NCI-H524 (cell line): ENCODE measurements at places on chromosomes 13 and 19.

GRCh38 chr13:41742917-41743552 lies 217.9 kb downstream of the VWA8 start:
- DNase-seq, result no peak

DNA sequence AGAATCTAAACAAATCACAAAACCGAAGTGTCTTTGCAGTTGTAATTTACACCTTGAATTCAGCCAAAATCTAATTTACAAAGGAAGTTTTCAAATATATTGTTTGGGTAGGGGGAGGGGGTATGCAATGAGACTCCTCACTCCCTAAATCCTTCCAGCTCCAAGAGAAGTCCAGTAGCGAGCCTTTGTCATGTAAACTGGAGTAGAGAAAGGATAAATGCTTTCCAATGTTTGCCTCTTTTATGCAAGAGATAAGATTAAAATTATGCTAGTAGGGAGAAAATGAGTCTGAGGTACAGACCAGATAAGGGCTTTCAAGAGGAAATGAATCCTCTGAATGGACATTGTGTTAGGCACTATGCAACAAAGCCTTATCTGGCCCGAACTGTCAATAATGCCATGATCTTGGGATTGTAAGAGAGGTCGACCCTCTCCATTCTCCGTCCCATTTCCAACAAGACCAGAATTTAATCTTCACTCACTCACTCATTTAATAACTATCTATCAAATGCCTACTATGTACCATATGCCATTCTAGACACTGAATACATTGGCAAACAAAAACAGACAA lies 199.2 kb downstream of the LACC1 start:
- no peak for DNase-seq

DNA sequence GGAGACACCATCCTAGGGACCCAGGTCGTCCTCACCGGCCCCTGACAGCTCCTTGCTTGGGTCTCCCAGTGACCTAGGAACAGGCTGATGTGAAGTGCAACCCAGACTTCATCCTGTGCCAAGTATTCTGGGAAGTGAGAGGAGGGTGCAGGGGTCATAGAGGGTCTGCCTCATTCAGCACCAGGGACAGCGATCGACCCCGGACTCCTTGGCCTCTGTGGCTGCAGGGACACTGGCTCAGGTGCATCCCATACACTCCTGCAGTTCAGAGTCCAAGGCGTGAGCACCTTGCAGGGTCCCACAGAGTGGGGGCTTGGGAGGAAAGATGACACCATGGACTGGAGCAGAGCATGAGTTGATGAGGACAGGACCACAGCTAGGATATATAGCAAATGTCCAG lies 10.0 kb upstream of the OR10H2 start:
- DNase-seq, result no peak

DNA sequence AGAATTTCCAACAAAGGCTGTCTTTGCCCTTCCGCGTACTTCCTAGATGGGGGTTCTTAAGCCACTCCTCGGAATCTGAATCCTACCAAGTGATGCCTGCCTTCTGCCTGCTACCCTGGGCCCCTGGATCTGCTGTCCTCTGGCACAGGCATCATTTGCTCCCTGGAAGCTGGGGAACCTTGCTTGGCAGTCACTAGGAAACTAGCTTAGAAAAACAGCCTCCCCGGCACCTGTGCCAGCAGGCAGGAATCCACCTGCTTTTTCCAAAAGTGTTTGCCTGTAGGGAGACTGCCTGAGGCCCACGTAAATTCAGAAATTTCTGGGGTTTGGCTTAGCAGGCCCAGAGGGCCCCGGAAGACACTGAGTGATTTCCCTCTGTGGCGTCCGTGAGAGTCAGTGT lies 442.4 kb downstream of the TSHZ3 start:
- no peak for DNase-seq

DNA sequence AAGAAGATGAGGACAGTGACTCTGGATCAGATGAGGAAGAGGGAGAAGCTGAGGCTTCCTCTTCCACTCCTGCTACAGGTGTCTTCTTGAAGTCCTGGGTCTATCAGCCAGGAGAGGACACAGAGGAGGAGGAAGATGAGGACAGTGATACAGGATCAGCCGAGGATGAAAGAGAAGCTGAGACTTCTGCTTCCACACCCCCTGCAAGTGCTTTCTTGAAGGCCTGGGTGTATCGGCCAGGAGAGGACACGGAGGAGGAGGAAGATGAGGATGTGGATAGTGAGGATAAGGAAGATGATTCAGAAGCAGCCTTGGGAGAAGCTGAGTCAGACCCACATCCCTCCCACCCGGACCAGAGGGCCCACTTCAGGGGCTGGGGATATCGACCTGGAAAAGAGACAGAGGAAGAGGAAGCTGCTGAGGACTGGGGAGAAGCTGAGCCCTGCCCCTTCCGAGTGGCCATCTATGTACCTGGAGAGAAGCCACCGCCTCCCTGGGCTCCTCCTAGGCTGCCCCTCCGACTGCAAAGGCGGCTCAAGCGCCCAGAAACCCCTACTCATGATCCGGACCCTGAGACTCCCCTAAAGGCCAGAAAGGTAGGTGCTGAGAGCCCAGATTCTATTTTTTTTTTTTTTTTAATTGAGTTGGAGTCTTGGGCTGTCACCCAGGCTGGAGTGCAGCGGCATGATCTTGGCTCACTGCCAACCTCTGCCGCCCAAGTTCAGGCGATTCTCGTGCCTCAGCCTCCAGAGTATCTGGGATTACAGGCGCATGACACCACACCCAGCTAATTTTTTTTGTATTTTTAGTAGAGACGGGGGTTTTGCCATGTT lies 2.3 kb downstream of the PPP1R15A start:
- DNase-seq, result no peak

- no peak for DNase-seq
These were observed 110.8 kb downstream of the RXFP2 start for GRCh38 chr13:31850041-31850555.

DNA sequence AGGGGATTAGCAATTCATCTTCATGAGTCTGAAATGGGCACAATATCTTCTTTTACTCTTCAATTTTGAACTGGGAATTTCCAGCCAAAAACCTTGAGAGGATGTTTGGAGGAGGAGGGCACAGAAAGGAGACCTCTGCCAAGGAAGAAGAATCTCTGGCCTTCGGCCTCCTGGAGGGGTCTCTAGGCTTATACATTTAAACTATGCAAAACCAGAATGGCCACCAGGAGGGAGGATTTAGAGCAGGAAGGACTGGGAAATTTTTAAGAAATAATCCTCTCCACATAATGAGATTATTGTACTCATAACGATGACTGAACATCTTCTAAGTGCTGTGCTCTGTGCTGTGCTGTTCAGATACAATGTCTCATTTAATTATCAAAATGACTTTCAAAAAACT lies 325.9 kb downstream of the NDFIP2 start:
- DNase-seq, result peak; percentile 26

DNA sequence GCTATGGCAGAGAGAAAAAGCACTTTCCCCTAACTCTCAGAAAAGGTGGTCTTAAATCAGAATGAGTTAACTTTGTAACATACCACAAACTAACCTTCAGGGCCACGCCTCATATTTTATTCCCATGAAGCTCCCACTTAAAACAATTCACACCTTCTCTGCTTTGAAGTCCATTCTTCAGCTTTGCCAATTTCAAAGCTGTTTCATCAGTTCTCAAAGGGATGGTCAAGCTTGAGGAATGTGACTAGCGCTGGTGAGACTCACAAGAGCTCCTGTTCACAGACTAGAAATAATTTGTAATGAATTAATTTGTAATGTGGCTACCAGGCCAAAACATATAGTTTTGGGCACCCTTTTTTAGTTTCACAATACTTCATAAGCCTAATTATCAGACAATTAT lies 68.2 kb downstream of the STK24 start:
- no peak for DNase-seq

GRCh38 chr13:80038371-80038770 lies 302.6 kb downstream of the SPRY2 start:
- no peak for DNase-seq

GRCh38 chr13:37412241-37412921 lies 186.2 kb downstream of the POSTN start:
- DNase-seq, result no peak

GRCh38 chr13:82291852-82292251 lies 1590.4 kb downstream of the SLITRK1 start:
- no peak for DNase-seq

DNA sequence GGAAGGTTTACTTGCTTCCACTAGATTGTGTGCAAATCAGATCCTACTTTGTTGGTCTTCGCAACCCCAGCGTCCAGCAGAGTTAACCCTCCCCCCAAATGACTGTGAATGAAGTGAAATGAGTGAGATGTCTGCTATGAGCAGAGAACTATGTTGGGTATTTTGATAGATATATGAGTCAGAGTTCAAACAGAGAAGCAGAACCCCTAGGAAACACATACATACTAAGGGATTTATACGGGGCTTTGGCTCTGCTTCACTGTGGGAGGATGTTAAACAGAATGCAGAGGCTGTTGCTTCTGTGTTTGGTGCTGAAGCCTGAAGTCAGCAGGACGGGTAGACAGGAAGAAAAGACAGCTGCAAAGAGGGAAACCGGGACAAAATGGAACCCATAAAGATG lies 197.0 kb downstream of the MZT1 start:
- DNase-seq, result no peak

- no peak for DNase-seq
These were observed 87.3 kb downstream of the KCTD15 start for GRCh38 chr19:33883859-33884519.
